ENCODE measurements at places on chromosomes 7 and 10.

DNA sequence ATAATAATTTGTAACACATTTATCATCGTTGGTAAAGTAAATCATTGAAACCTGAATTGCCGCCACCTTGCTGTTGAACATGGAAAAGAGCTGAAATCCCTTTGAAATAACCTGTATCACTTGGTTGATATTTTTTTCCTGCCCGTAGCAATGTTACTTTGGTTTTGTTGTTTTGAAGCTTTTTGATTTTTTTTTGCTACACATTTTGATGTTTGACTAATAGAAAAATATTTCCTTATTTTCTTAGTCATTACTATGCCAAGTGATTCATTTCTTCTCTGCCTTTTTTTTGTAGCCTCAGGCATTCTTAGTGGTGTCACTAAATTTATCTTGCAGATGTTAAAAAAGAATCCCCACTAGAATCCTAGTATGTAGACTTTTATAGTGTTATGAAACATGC, 235.1 kb upstream of the MEOX2 start:
- no peak for DNase-seq

- DNase-seq = no peak
Observed at GRCh38 chr10:6232846-6233724, 30.4 kb downstream of the PFKFB3 start.

DNA sequence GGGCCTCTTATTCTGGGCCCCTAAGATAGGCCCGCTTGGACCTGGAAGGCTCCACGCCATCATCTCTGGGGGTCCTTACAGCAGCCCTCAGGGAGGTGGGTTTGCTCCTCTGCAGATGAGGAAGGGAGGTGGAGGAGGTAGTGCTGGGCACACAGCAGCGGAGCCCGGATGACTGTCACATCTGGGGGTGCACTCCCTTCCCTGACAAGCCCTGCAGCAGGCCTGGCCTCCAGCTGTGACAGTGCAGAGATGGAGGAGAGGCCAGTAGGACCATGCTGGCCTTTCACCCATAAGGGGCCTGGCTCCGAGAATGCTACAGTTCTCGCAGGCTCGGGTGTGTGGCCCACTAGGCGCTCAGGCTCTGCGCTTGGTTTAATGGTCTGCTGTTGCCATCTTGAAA, 9.2 kb downstream of the GDF2 start:
- DNase-seq = no peak

DNA sequence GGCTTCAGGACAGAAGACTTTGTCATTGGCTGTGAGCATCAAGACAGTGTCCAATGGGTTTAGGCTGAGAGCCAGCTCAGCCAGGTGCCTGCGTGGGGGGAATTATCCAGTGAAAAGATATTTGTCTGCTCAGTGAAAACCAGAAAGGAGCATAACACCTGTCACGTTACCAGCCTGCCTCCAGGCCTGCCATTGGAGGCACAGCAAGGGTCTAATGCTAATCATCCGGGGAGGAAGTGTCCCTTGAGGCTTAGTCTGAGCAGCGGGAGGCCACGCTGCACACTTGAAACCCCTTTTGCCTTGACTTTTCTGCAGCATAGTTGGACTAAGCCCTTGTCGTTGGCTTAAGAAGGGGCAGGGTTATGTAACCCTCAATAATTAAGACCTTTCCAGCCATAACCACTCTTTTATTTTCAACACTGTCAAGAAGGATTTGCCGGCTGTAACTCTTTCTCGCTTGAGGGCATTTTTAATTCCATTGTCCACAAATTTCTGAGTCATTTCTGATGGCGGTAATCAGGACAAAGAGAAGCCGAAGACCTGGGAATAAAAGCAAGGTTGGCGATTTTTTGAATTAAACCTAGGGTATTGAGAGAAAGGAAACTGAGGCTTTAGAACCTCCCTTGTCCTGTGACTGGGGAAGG, 639.6 kb upstream of the FOXK1 start:
- DNase-seq = no peak

DNA sequence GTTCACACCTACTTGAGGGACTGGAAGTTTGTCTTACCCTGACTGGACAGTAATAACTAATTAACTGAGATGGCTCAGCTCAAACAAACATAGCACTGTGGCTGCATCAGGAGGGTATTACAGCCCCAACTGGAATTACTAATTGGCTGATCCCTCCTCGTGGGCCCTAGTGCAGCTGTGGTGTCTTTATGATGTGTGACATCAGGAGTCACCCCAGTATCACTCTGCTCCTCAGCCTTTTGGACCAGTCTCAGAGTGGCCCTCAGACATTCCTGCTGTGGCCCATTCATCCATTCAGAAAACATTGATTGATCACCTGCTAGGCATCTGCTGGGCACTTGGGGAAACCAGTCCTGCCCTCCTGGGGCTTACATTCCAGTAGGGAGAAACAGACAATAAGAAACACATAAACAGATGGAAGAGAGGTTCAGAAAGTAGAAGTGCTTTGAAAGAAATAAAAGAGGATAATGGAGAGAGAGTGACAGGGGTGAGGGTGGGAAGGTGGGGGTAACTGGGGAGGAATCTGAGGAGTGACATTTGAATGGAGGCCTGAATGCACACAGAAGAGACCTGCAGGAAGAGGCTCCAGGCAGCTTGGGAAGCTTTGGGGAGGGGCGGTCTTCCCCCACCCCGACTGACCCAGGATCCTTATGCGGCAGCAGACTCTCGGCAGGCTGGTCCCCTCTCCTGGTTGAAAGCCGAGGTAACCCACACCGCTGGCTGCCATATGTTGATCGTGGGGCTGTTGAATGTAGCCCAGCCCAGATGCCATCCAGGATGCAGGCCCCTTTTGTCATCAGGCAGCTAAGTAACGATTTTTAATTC, 113.1 kb downstream of the C10orf105 start:
- no peak for DNase-seq

DNA sequence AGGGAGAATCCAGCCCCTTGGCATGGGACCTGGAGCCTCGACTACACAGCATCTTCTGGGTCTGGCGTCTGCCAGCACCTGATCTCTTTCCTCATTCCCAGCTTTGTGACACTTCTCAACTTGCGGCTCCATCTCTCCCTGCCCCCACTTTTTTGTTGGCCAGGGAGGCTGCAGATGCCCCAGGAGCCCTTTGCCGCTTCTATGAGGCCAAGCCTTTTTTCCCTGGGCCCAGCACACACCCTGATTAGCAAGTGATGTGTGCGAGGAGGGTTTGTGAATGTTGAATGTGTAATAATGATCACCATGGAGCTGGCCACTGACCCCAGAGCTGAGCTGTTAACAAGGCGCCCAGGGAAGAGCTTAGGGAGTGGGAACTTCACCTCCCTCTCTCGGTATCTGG, 4.4 kb downstream of the EVX1 start:
- no peak for DNase-seq

GRCh38 chr10:126930131-126930882, 25.1 kb downstream of the DOCK1 start:
- DNase-seq = no peak
